ENCODE measurements at places on chromosomes 16 and 17.

- no peak for DNase-seq
Measured at GRCh38 chr17:42284566-42284965, 3.7 kb upstream of the STAT5A start.

GRCh38 chr17:81517009-81517338 lies 4.4 kb upstream of the ACTG1 start:
- DNase-seq, result no peak

GRCh38 chr16:3431779-3432219 lies 11.5 kb downstream of the ZNF597 start:
- DNase-seq, result no peak

DNA sequence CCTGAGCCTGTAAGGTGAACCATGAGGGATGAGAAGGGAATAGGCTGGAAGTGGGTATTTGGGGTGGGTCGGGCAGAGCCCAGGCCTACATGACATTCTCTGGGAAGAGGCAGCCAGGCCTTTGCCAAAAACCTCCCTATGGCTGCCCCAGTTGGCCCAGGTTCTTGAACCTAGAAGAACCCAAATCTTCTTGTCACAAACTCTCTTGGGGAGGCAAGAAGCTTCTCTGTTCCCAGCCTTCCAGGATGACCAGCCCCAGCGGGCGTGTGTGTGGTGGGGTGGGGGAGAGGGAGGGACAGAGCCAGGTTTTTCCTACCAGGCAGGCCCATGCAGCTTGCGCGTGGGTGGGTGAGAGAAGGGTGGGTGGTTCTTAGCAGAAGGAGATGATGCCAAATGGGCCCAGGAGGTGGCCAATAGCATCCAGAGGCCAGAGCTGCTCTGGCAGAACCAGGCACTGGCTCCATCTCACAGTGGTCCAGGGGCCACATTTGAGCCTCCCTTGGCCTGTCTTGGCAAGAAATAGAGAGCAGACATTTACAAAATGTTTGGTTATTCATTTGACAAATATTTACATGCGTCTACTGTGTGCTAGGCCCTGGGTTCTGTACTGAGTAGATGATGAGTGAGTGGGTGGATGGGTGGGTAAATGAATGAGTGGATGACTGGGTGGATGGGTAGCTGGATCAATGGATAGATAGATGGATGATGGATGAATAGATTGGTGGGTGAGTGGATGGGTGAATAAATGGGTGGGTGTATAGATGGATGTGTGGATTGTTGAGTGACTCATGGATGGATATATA lies 44.3 kb upstream of the PLCG2 start:
- no peak for DNase-seq

Measured in D721Med (cell line).